ENCODE measurements at places on chromosomes 4 and X.

DNA sequence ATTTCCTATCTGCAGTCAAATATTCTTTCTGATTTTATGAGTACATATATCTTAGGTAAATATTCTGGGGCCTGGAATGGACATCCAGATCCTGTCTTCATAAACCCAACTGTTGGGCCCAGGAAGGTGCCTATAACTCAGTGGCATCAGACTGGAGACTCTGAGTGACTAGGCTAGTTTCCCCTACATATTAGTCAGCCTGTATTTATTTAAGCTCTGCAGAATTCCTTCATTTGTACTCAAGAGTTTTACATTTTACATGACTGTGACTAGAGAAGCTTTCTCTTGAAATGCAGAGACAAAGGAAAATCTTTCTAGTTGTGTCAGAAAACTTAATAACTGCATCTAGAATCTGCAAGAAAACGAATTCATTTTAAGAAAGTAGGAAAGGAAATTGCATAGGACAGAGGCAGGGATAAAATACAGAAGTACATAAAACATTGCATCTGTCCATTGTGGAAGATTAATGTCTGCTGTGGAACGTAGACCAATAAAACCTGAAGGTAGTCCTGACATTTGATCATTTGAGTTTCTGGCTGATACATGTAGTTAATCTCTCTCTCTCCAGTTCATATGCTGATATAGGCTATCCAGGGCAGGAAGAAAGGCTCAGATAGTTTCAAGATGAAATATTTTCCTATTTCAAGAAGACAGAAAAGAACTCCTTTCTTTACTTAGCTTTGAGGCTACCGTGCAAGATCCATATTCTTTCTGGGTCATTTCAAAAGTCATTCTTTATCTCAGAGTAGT is 78.2 kb downstream of the OPHN1 start:
- no peak for DNase-seq

GRCh38 chrX:9482408-9482807 is 17.6 kb downstream of the TBL1X start:
- DNase-seq: no peak

DNA sequence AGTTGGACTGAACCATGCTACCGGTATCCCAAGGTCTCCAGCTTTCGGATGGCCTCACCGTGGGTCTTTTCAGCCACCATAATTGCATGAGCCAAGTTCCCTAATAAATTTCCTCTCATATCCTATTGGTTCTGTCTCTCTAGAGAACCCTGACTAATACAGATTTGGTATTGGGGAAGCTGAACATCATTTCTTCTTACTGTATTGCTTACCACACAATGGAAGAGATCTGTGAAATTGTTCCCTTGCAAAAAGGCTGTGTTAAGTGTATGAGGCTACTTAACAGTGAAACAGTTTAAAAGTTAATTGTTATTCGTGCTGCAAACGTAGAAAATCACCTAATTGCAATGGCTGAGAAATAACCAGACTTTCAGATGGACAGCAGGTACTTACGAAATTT is 34.0 kb downstream of the PLAC8 start:
- DNase-seq: no peak

DNA sequence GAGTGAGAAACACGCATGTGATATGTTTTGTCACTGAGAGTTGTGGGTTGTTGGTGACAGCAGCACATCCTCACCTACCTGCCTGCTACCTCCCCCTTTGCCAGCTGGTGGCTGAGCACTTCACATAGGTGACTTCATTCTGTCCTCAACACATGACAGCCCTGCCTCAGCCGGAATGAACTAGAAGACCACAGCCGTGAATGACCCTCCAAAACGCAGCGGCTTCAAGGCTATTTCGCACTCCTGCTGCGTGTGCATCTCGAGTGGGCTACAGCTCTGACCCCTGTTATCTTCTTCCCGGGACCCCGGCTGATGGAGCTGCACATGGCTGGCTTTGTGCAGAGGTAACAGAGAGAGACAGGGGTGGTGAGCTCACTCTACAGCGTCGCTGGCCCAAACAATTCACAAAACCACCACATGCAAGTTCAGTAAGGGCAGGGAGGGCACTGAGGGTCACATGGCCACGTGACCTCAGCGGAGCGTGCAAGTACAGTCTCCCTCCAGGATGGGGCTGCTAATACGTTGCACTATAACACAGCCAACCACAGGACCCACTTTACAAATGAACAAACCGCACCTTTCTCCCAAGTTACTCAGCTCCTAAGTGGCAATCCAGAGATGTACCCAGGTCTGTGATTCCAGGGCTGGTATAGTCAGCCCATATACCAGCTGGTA is 6.3 kb upstream of the PPP2R2C start:
- no peak for DNase-seq

DNA sequence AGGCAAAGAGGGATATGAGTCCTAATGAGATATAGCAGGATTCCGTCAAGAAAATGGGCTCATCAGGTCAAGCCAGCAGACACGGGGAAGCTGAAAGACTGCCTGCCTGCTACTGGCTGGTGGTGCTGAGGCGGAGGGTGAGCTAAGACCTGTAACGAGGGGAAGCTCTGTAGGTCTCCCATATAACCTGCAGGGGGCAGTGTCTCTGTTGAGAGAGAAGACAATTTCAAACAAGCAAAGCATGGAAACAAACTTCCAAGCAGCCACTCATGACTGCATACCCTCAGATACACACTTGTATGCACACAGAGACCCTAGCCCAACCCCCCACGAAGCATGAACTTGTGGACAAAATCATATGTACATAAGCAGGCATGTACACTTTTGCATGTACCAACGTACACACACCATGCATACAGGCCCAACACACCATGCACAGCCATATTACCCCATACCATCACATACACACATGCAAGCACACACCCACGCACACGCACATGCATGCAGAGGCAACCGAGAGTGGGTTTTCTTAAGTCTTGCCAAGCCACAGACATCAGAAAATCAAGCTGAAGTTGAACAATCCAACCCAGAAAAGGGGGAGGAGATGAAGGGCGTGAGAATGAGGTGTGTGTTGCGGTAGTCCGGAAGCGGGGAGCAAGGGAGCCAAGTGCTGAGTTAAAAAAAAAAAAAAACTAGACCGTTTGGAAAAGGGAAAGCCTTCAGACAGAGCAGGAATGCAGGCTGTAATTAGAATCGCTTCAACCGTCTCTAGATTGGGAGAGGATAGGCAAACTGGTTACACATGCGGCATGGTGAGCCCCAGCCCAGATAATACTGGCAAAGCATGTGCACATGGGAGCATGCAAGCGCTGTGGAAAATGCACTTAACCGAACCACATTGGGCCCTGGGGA is 71.0 kb downstream of the PJA1 start:
- peak; percentile 60 for DNase-seq

DNA sequence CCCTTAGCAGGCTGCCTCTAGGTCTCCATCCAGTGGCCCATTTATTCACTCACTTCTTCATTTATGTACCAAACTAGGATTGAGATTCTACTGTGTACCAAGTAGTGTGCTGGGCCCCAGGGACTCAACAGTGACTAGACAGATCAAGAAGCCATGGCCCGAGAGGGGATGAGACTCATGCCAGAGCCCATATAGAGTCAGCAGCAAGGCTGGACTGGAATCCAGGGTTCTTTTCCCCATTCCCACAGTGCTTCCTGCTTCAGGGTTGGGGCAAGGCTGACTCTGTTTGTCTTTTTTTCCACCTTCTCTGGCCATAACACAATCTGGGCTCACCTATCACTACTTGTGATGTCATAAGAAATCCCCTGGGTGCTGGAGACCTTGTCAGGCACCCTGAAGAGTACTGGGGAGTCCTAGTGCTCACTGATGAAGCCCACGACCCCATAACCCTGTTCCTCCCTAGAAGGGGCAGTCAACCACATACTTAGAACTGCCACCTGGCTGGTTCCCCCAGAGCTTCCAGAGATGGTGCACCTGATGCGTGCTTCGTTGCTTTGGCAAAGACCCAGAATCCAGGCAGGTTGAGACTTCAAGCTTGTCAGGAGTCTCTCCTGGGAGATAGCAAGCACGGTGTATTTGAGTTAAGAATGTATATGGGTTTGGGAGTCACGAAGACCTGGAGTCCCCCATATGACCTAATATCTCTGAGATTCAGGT is 6.2 kb downstream of the RTL5 start:
- no peak for DNase-seq

- peak; percentile 20 for DNase-seq
These were observed 12.9 kb upstream of the SMIM10L2A start for GRCh38 chrX:135408794-135409193.

GRCh38 chrX:18828832-18829404 is 121.5 kb downstream of the PPEF1 start:
- peak; percentile 26 for DNase-seq

GRCh38 chr4:27251771-27252170 is 391.1 kb downstream of the STIM2 start:
- no peak for DNase-seq

- no peak for DNase-seq
These were observed 61.9 kb upstream of the GABRG1 start for GRCh38 chr4:46185766-46186165.

DNA sequence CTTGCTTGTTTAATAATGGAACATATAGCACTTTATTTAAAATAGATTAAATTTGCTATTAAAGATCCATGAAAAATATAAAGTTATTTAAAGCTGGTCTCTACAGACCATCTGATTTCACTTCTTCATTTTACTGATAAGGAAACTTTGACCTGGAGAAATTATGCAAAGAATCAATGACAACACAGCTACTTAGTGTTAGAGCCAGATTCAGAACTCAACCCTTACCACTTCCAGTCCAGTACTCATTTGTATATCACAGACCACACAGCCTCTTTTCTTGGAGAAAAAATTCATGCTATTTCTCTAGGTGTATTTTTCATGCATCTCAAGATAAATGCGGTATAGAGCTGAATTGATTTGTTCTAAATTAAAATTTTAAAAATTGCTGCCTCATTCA is 34.0 kb downstream of the WDFY3 start:
- no peak for DNase-seq

DNA sequence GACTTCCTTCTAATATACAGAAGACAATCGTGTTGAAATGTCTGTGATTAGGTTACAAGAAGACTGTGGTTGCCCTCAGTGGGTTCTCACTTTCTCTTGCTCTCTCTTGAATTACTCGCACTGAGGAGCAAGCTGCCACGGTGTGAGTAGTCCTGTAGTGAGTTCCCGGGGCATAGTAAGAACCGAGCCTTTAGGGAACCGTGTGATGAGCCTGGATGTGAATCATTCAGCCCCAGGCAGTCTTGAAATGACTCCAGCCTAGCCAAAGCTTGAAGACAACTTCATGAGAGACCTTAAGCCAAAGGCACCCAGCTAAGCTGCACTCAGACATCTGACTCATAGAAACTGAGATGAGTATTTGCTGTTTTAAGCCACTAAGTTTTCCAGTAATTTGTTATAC is 292.7 kb downstream of the SPOCK3 start:
- DNase-seq: peak; percentile 63

DNA sequence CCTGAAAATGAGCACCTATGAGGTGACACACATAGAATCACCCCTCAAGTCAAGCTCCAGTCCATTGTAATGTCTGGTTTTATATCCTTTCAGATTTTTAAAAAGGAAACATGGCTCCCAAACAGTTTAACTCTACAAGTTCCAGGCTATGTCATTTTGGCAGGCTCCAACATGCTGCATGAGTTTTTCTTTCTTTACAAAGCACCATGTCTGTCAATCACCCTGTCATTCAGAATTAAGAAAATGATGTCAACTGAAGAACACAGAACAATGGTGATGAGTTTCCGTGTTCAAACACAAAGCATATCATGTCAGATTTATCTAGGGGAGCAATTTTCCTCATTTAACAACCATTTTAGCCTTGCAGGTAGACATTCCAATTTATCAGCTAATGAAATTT is 106.5 kb downstream of the AMMECR1 start:
- no peak for DNase-seq

- DNase-seq: no peak
These were observed 159.7 kb downstream of the SH2D1A start for GRCh38 chrX:124506066-124506465.

DNA sequence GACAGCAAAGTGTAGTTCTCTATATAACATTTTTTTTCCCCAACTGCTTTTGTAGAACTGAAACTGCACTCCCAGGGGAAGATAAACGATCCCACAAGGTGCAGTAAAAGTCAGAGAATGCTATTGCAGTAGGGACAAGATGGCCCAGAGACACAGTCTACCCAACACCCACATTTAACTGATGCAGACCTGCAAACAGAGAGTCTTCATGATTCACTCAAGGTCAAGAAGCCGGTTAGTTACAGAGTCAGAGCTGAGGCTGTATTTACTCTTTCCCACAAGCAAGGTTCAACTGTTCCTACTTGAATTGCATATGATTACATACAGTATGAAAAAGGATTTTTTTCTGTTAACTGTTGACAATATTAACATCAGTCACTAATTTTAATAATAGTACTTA is 654.6 kb downstream of the IL1RAPL1 start:
- DNase-seq: no peak

- DNase-seq: no peak
These were observed 490.3 kb upstream of the PABPC4L start for GRCh38 chr4:134691915-134692314.

All from activated CD4-positive, alpha-beta T cell treated with anti-CD3 and anti-CD28 coated beads, Interleukin-10, Interleukin-2, amounts not matched to agents 100 ng/mL and 50 ng/mL, durations not matched to agents 16 hours and 8 hours (primary cell).